ENCODE measurements at places on chromosomes 5 and 9.

DNA sequence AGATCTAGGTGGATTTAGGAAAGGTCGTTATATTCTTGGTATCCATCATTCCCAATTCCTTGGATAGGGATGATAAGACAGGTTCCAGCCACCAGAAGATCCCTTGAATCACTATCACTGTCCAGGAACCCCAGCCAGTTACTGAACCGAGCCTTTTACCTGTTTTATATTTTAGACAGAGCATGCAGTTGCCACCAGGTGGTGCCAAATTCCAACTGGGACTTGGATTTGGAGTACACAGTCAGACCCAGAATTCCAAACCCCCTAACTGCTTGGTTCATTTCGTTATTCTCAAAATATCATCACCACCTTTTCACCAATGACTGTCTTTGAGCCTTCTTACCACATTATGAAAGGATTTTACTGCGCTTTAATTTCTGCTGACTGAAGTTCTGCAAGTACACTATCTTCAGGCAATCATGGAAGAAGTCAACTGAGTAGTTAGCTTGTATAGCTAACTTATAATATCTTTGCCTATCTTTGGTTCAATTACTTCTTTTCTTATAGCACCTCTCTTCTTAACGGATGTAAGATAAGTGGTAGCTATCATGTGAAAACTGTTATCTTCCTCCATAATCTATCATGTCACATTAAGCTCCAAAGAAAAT lies 191.8 kb downstream of the PRR16 start:
- DNase-seq: no peak

DNA sequence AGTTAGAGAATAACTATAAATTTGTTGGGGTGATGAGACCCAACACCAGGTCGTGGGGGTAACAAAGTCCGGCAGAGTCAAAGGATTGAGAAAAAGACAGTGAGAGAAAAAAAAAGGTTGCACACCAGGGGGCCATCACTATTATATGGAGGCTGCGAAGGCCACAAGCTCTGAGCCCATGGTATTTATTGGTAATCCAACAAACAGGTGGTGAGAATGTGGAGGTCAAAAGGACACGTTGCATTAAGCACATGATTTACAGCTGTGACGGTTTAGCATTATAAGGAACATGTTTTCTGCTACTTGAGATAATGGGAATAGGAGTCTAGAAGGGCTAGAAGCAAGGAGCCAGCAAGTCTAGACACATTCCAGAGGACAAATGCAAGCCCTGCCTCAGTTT lies 2202.2 kb upstream of the C9orf72 start:
- no peak for DNase-seq

DNA sequence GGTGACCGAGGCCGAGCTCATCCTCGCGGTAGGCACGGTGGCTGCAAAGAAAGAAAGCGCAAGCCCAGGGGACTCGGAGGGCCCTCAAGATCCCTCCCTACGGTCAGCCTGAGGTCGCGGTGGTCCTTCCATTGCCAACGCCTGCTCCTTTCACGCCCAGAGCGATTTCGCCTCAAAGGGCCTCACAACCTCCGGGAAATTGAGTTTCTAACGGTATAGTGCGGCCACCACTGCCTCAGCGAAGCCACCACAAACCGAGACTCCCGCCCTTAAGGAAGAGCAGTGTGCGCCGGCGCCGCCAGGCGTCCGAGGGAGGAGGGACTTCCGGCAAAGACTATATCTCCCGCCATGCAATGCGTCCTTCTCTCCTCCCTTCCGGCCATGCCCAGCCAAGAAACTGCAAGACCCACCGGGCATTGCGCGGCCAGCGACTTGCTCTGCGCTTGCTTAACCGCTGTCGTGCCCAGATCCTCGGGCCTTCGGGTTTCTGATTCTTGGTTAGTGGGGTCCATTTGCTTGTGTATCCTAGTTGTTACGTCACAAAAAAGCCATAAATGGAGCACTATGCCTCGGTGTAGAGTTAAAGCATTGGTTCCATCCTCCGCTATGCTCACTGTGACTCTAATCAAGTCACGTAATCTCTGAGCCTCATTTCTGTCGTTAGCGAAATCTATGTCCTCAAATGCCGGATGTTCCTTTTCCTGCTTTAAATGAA lies at the start of gene HAUS6:
Gene HAUS6 (minus strand): TSS at position 274 of the 715 bp plus-strand sequence. CDS start 253 bp downstream, at position 21.
- DNase-seq: peak; percentile 86

GRCh38 chr9:99266255-99267023 lies 44.4 kb downstream of the SEC61B start:
- peak; percentile 21 for DNase-seq

DNA sequence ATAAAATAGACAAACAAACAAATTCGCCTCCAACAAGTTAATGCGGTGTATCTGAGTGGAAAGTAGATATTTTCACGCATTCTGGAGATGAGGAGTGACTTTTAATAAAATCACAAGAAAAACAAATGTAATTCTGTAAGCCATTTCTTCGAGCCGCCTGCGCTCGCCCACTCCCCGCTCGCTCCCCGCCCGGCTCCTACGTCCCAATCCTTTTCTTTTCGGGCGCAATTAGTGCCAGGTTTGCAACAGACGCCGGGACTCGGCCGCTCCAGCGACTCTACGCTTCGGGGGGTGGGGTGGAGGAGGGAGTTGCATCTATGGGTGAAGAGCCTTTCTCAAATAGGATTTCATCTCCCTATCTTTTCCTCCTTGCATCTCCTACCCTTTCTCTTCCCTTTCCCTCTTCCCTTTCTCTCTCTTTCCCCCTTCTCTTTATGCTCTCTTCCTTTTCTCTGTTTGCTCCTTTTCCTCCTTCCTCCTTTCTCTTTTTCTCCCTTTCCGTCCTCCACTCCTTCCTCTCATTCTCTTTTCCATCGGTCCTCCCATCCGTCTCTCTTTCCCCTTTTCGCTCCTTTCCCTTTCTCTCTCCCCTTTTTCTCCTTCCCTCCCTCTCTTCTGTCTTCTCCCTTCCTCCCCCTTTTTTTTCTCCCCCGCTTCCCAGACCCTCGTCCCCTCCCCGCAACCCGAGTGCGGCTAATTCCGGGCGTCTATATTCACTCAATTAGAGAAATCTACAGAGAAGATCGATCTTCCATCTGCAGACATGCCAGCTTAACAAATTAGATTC lies 6.1 kb upstream of the OTP start:
- no peak for DNase-seq

- DNase-seq: no peak
These were observed 196.3 kb downstream of the ERCC6L2 start for GRCh38 chr9:96071815-96072124.

- DNase-seq: no peak
These were observed 236.3 kb downstream of the NFIB start for GRCh38 chr9:14077672-14078071.

- no peak for DNase-seq
These were observed 55.3 kb downstream of the MAPKAP1 start for GRCh38 chr9:125651576-125652232.

DNA sequence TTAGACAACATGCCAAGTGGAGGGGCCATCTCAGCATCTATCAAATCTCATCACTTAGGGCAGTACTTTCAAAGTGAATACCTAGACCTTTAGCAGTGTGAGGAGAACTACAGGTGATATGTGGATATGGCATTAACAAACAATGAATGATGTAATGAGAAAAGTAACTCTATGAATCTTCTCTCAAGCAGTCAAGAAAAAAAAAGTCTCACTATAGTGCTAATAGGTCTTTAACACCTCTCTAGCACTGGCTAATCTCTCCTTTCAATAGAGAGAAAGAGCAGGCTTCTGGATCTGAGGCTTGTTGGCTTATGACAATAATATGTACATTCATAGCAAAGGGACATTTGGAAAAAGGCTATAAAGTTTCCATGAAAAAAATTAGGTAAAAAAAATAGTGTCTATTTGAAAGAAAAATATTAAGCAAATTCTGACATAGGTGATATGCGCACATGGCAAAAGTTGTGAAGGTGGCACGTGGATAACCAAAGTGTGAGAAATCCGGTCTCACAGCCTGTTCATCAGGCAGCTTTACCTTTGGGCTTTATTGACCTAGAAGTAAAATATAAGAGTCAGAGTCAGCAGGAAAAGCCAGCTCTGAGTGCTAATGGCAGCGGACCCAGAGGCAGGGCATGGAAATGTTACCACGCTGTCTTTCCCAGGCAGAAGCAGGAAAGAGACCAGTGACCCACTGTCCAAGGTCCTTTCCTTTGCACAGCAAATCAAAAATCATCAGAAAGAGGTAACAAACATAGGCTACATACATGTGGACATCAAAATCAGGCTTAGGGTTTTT lies 203.4 kb downstream of the EFNA5 start:
- DNase-seq: no peak

DNA sequence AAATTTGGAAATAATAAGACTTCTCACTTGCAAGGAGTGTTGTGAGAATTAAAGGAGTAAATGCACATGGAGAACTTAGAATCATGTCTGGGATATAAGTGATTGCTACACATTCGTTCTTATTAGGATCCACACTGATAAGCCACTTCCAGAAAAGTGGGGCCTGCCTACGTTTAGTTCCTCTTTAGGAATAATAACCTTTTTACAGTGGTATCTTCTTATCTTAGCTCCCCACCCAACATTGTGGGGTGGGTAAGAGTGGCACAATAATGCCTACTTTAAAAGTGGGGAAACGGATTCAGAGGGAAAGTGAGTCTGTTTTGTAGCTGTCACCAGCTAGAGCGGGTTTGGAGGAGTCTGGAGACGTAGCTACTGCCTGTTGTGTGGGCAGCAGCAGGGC lies 16.0 kb downstream of the DOCK2 start:
- no peak for DNase-seq

GRCh38 chr9:36956908-36957307 lies 77.2 kb downstream of the PAX5 start:
- DNase-seq: no peak

DNA sequence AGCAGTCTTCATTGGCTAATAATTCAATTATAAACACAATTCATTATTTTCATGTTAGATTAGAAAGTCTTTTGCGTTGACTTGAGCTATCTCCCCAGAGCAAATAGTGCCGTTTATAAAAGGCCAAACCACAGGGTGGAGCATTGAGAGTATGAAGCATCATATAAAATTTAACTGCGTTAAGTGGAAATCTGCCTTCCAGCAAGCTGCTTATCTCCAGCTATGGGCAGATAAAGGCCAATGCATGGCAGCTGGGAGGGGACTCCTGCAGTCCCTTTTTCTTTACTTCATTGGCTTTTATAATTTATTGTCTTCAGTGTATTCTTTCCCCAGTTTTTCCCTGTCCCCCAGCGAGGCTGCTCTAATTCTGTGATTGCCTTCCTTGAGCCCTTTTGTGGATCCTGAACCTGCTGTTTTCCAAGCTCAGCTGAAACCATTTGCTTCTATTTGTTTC lies 113.7 kb downstream of the TMEM232 start:
- DNase-seq: no peak

GRCh38 chr9:87682618-87683017 lies 43.3 kb upstream of the CTSL start:
- DNase-seq: no peak

DNA sequence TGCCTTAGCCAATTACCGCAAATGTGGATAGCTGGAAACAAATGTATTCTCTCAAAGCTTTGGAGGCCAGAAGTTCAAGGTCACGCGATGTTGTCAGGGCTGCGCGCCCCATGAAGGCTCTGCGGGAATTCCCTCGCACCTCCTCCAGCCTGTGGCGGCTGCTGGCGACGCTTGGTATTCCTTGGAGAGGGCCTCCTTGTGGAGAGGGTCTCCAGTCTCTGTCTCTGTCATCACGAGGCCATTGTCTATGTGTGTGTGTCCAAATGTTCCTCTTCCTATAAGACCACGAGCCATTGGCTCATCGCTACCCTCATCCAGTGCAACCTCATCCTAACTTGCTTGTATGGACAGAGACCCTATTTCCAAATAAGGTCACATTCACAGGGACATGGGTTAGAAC lies 97.5 kb downstream of the ANKRD33B start:
- no peak for DNase-seq
